T-helper 17 cell (primary cell): ENCODE measurements at places on chromosomes 4 and X. TPM values are rescaled to one million over a fixed set of nuclear protein-coding genes. Genes with fewer than 3 reads are reported as not detected.

- DNase-seq, result no peak
- no peak overlapping the region for H3K4me3 ChIP-seq
- H3K27me3 ChIP-seq, result no peaks in the 10 kb centered on the region
- H3K4me1 ChIP-seq, result peaks cover 10% of the 10 kb centered on the region
- no peaks in the 10 kb centered on the region for H3K36me3 ChIP-seq
These were observed 44.3 kb upstream of the TBL1X start for GRCh38 chrX:9420275-9421265.

DNA sequence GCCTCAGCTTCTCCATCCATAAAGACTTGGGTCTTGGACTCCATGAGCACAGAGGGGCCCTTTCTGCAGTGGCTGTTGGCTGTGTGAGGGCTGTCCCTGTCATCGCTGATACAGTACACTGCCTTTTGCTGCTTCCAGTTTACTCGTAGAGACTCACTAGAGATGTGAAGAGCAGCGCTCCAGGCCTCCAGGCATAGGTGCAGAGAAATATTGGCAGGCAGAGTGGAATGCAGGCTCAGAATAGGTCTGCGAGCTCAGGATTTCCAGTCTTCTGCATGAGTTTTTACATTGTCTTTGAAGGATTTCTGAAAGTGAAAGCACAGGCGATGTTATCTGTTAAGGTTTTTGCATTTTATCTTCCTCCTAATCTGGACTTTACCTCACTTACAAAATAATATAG lies 97.4 kb downstream of the AASDH start:
- DNase-seq, result no peak
- H3K4me1 ChIP-seq, result peaks cover 9% of the 10 kb centered on the region
- no peaks in the 10 kb centered on the region for H3K36me3 ChIP-seq
- peak overlapping the region; percentile 88 for H3K27ac ChIP-seq
- H3K27me3 ChIP-seq, result peaks cover 7% of the 10 kb centered on the region

- H3K36me3 ChIP-seq, result no peaks in the 10 kb centered on the region
- H3K4me3 ChIP-seq, result no peak overlapping the region
- no peaks in the 10 kb centered on the region for H3K27me3 ChIP-seq
- no peaks in the 10 kb centered on the region for H3K4me1 ChIP-seq
- DNase-seq, result no peak
These were observed 597.8 kb downstream of the BCOR start for GRCh38 chrX:39499996-39500395.

DNA sequence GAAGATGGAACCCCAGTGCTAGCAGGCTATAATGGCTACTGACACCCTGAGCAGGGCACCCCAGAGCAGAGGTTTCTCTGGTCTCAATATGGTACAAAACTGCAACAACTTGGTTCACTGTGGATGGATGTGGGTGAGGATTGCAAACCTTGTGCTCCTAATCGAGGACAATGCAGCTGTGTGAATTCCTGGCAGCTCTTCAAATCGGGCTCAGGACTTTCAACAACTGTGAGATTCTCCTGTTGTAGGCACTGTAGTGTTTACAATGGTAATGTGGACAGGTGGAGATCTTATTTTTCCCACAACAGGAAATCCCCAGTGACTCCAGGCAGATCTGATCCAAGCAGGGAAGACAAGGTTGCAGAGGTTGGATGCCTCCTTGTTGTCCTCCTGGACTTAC lies 101.5 kb downstream of the RCHY1 start:
- H3K4me1 ChIP-seq, result no peaks in the 10 kb centered on the region
- H3K27ac ChIP-seq, result no peak overlapping the region
- no peak overlapping the region for H3K4me3 ChIP-seq
- DNase-seq, result no peak
- H3K27me3 ChIP-seq, result no peaks in the 10 kb centered on the region

- no peak for DNase-seq
- H3K27ac ChIP-seq, result no peak overlapping the region
- peaks cover 38% of the 10 kb centered on the region for H3K27me3 ChIP-seq
- peaks cover 3% of the 10 kb centered on the region for H3K4me1 ChIP-seq
These were observed 33.5 kb upstream of the STOX2 start for GRCh38 chr4:183871581-183871980.

- no peak for DNase-seq
- peaks cover 6% of the 10 kb centered on the region for H3K36me3 ChIP-seq
- peak overlapping the region; percentile 99 for H3K4me3 ChIP-seq
- H3K4me1 ChIP-seq, result peaks cover 25% of the 10 kb centered on the region
- no peaks in the 10 kb centered on the region for H3K27me3 ChIP-seq
- H3K27ac ChIP-seq, result peak overlapping the region; percentile 95
These were observed 1.7 kb downstream of the DOCK11 start for GRCh38 chrX:118497180-118497818.

DNA sequence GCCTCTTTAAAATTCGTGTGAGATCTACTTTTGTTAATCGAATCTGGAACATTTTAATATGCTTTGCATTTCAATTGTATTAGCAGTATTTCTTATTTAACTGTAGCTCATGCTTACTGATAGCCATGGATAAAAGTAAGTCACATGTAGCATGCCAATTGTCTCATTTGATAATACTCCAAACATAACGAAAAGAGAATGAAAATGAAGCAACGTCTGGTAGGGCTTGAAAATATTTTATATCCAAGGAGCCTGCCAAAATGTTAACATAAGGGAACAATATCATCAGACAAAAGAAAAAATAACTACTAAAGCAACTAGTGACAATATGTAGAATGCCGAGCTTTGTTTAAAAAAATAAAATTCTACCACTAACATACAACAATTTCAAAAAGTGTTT lies 94.1 kb upstream of the MID1 start:
- H3K4me1 ChIP-seq, result no peaks in the 10 kb centered on the region
- DNase-seq, result no peak
- no peak overlapping the region for H3K4me3 ChIP-seq
- H3K36me3 ChIP-seq, result no peaks in the 10 kb centered on the region

DNA sequence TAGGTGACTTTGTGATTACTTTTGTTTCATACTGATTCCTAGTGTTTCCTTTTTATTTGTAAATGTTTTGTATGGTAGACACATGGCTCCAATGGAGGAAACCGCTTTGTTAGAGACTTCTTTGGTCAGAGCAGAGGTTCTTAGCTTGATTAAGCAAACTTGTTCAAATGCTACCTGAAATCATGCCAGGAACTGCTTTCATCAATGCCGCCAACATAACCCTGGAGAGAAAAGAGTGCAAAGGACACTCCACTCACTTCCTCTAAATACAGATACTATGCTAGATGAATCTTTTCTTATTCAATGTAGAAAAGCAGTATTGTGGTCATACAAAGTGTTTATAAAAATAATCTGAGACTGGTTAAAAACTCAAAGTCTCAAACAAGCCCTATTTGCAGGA lies 25.7 kb upstream of the COX7B2 start:
- H3K4me3 ChIP-seq, result no peak overlapping the region
- no peaks in the 10 kb centered on the region for H3K36me3 ChIP-seq
- H3K27ac ChIP-seq, result no peak overlapping the region
- H3K27me3 ChIP-seq, result peaks cover 18% of the 10 kb centered on the region
- no peaks in the 10 kb centered on the region for H3K4me1 ChIP-seq
- DNase-seq, result no peak

- H3K27me3 ChIP-seq, result no peaks in the 10 kb centered on the region
- peaks cover 22% of the 10 kb centered on the region for H3K4me1 ChIP-seq
- H3K4me3 ChIP-seq, result no peak overlapping the region
- peak overlapping the region; percentile 19 for H3K27ac ChIP-seq
- DNase-seq, result no peak
- H3K36me3 ChIP-seq, result peaks cover 22% of the 10 kb centered on the region
These were observed 19.3 kb upstream of the ADD1 start for GRCh38 chr4:2824329-2824835.

DNA sequence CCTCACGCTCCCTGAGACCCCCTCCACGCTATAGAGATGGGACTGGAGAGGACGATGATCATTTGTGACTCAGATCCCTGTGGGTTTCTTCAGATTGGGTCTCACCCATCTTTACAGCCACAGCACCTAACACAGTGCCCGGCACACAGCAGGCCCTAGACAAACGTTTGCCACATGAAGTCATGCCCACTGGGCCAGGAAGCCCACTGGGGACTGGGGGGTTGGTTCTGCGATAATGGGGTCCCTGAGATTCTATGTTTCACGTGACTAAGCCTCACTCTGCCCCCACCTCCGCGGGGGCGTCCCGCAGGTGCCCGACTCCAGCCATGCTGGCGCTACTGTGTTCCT lies 3.8 kb downstream of the SOD3 start:
- peaks cover 2% of the 10 kb centered on the region for H3K4me1 ChIP-seq
- no peak for DNase-seq
- H3K4me3 ChIP-seq, result no peak overlapping the region
- peaks cover 52% of the 10 kb centered on the region for H3K27me3 ChIP-seq
- H3K36me3 ChIP-seq, result no peaks in the 10 kb centered on the region
- H3K27ac ChIP-seq, result no peak overlapping the region

- peaks cover 2% of the 10 kb centered on the region for H3K36me3 ChIP-seq
- no peak overlapping the region for H3K27ac ChIP-seq
- no peak for DNase-seq
- H3K4me1 ChIP-seq, result peaks cover 3% of the 10 kb centered on the region
These were observed 24.6 kb upstream of the ARMCX4 start for GRCh38 chrX:101460669-101461068.

- no peak overlapping the region for H3K27ac ChIP-seq
- no peak for DNase-seq
- no peaks in the 10 kb centered on the region for H3K27me3 ChIP-seq
These were observed 146.8 kb upstream of the PJA1 start for GRCh38 chrX:69311936-69312670.

DNA sequence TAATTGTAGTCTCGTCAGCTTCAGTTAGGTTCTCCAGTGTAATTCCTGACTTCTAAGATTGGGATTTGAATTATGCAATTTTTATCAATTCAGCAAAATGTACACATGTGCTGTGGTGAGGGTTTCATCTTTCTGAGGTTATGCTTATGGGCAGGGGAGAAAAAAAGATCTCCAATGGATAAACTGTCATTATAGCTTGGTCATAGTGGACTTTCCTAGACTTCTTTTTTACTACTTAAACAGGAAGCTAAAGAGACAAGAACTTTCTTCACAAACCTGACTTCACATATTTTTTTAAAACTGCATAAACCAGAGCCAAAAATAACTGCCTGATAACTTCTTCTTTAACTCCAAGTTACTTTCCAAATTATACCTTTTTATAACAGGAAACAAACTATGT lies 21.7 kb upstream of the SPP1 start:
- H3K4me1 ChIP-seq, result peaks cover 2% of the 10 kb centered on the region
- peaks cover 33% of the 10 kb centered on the region for H3K27me3 ChIP-seq
- no peak overlapping the region for H3K4me3 ChIP-seq
- H3K27ac ChIP-seq, result no peak overlapping the region
- DNase-seq, result no peak

DNA sequence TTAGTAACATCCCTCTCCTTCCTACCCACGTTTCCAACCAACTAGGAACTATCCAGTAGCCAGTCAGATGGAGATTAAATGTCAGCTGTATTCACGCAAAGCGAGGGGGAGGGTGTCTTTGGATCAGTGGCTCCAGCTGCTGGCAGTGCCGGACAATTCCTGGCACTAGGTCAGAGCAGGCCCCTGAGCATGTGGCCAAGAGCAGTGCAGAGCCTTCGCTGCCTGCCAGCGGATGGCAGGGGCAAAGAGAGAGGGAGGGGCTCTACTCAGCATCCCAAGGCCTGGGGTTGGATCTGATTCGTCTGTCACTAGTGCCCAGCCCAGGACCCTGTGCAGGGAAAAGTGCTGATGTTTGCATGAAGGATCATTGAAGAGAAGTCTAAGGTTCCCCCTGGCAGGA lies 28.7 kb upstream of the JAKMIP1 start:
- no peaks in the 10 kb centered on the region for H3K36me3 ChIP-seq
- H3K27ac ChIP-seq, result no peak overlapping the region
- H3K4me3 ChIP-seq, result no peak overlapping the region
- H3K4me1 ChIP-seq, result no peaks in the 10 kb centered on the region
- peaks cover 36% of the 10 kb centered on the region for H3K27me3 ChIP-seq
- no peak for DNase-seq

DNA sequence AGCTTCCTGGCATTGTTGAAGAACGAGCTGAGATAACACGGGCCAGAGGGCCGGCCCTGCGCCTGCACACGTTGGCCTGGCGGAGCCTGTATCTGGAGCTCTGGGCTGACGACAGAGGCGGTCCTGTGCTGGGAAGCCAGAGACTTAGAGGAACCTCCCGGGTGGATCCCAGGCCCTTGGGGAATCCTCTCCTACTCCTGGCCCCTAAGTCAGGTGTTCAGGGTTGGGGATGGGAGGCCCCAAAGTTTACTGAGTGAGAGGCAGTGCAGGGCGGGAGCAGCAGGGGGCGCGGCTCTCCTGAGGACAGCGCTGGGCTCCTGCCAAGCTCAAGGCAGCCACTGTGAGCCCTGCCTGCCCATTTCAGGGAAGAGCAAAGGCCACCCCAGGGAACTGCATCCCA lies 2.5 kb upstream of the HTRA3 start:
- no peaks in the 10 kb centered on the region for H3K36me3 ChIP-seq
- DNase-seq, result no peak
- no peak overlapping the region for H3K4me3 ChIP-seq

DNA sequence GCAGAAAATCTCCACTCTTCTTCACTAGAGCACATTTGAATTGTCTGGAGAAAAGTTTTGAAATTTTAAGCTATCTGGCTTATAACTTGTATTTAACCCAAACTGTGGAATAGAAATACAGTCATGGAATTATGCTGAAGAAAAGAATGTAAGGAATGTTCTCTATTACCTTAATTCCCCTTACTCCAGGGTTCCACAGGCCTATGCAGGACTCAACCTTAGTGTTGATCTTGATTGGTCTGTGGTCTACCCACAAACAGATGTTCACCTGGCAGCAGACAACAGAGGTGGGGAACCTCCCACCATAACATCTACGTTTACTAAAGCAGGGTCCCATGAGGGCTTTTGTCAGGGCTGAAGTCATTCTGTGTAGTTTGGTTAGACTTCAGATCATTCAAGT lies 189.3 kb upstream of the GPRIN3 start:
- no peak for DNase-seq
- no peaks in the 10 kb centered on the region for H3K4me1 ChIP-seq
- H3K36me3 ChIP-seq, result peaks cover 5% of the 10 kb centered on the region
- H3K27ac ChIP-seq, result no peak overlapping the region
- H3K27me3 ChIP-seq, result peaks cover 18% of the 10 kb centered on the region
- no peak overlapping the region for H3K4me3 ChIP-seq

GRCh38 chrX:63702556-63702955 lies 82.5 kb downstream of the ARHGEF9 start:
- no peaks in the 10 kb centered on the region for H3K27me3 ChIP-seq
- peaks cover 9% of the 10 kb centered on the region for H3K36me3 ChIP-seq
- no peak overlapping the region for H3K27ac ChIP-seq
- DNase-seq, result no peak

GRCh38 chrX:111008126-111008525 lies 87.9 kb upstream of the PAK3 start:
- peaks cover 16% of the 10 kb centered on the region for H3K27me3 ChIP-seq
- H3K36me3 ChIP-seq, result peaks cover 3% of the 10 kb centered on the region
- H3K27ac ChIP-seq, result no peak overlapping the region

GRCh38 chrX:66728818-66729271 lies 90.0 kb upstream of the EDA2R start:
- no peaks in the 10 kb centered on the region for H3K27me3 ChIP-seq
- H3K4me3 ChIP-seq, result peak overlapping the region; percentile 80
- no peaks in the 10 kb centered on the region for H3K36me3 ChIP-seq
- peak overlapping the region; percentile 88 for H3K27ac ChIP-seq

GRCh38 chr4:7183161-7183560 lies 9.2 kb upstream of the SORCS2 start:
- H3K4me3 ChIP-seq, result no peak overlapping the region
- H3K4me1 ChIP-seq, result peaks cover 8% of the 10 kb centered on the region
- H3K27ac ChIP-seq, result peak overlapping the region; percentile 24
- peaks cover 30% of the 10 kb centered on the region for H3K27me3 ChIP-seq
- DNase-seq, result no peak

The MAGEA2B gene
- not detected for total RNA-seq

The CHRNA9 gene
- not detected for total RNA-seq

The FUNDC1 gene
- 5.4 TPM for total RNA-seq

The GABRG1 gene
- not detected for total RNA-seq

The NEUROG2 gene
- not detected for total RNA-seq
